ENCODE measurements at places on chromosomes 5 and 9.
A peak's percentile ranks its signal among the peaks of the same experiment; 100 is the strongest.

GRCh38 chr5:52794519-52794918 lies 6.8 kb downstream of the ITGA1 start:
- no peak overlapping the region for H3K27ac ChIP-seq
- no peaks in the 10 kb centered on the region for H3K27me3 ChIP-seq
- peaks cover 9% of the 10 kb centered on the region for H3K4me1 ChIP-seq
- H3K4me3 ChIP-seq, result no peak overlapping the region
- H3K36me3 ChIP-seq, result no peaks in the 10 kb centered on the region

DNA sequence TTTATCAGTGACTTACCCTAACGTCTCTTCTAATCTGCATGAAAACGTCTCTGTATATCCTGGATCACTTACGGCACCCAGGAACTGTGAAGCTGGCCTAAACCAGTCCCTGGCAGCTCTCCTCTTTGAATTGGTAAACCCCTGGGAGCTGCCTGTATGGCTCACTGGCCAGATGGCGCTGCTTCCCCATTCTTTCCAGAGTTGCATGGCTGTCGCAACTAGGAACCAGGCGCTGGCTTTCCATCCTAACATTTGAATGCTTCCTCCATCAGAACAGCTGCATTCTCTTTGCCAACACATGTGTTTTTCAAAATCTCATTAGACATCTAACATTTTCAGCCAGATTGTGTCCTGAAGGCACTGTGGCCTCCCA lies 8.0 kb upstream of the PCA3 start:
- no peak overlapping the region for H3K27ac ChIP-seq
- no peak overlapping the region for H3K4me3 ChIP-seq
- no peaks in the 10 kb centered on the region for H3K36me3 ChIP-seq

- H3K36me3 ChIP-seq, result no peaks in the 10 kb centered on the region
- no peaks in the 10 kb centered on the region for H3K4me1 ChIP-seq
- no peaks in the 10 kb centered on the region for H3K27me3 ChIP-seq
- H3K27ac ChIP-seq, result no peak overlapping the region
These were observed 30.2 kb downstream of the C5orf15 start for GRCh38 chr5:133938039-133938821.

DNA sequence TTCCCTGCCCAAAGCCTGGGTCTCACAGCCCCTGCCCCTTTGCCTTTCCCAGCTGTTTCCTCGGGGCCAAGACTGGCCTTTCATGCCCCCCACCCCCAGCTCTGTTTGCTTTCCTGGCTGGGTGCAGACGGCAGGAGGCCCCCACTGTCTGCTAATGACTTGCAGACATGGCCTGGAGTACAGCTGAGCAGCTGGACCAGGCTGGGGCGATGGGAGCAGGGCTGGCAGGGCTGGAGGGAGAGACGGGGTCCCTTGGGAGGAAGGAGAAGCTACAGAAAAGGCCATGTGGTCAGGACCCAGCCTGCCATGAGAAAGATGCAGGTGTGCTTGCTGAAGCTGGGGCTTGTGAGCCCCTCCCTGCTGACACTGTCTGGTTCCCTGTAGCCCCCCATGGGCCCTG lies 28.3 kb upstream of the GFPT2 start:
- no peaks in the 10 kb centered on the region for H3K27me3 ChIP-seq
- H3K36me3 ChIP-seq, result no peaks in the 10 kb centered on the region
- no peak for DNase-seq
- no peak overlapping the region for H3K4me3 ChIP-seq
- H3K27ac ChIP-seq, result no peak overlapping the region

DNA sequence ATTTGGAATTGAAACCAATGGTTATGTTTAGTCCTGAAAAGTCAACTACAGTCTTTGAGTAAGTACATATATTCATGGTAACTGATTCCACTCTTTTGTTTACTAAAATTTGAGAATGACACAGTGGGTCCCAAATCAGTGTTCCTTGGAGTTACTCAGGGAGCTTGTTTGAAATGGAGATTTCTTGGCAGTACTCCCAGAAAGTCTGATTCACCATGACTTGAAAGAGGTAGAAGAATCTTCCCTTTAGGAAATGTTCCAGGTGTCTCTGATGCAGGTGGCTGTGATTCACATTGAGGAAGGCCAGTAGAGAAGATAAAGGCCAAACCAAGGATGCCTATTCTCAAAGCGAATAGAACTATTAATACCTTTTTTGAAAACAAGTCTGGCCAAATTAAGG lies 1078.3 kb downstream of the CDH12 start:
- no peak overlapping the region for H3K4me3 ChIP-seq
- peak; percentile 55 for DNase-seq
- H3K27ac ChIP-seq, result no peak overlapping the region
- H3K4me1 ChIP-seq, result no peaks in the 10 kb centered on the region
- no peaks in the 10 kb centered on the region for H3K27me3 ChIP-seq

DNA sequence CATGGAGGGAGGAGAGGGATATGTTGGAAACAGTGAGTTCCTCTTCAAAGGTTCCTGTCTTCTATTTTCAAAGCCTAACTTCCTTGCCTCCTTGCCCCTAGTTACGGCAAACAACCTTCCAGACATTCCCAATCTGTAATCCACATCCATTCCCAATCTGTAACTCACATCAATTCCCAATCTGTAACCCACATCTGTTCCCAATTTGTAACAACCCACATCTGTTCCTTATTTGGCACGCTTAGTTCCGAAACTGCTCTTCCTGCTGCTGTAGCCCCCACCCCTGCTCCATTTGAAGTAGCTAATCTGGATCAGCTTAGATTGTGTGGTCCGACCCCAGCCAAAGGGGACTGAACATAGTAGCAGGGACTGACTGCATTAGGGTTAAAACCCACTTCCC lies 23.9 kb upstream of the IDNK start:
- H3K36me3 ChIP-seq, result no peaks in the 10 kb centered on the region
- H3K4me1 ChIP-seq, result no peaks in the 10 kb centered on the region
- H3K27me3 ChIP-seq, result no peaks in the 10 kb centered on the region
- no peak overlapping the region for H3K4me3 ChIP-seq
- no peak for DNase-seq

DNA sequence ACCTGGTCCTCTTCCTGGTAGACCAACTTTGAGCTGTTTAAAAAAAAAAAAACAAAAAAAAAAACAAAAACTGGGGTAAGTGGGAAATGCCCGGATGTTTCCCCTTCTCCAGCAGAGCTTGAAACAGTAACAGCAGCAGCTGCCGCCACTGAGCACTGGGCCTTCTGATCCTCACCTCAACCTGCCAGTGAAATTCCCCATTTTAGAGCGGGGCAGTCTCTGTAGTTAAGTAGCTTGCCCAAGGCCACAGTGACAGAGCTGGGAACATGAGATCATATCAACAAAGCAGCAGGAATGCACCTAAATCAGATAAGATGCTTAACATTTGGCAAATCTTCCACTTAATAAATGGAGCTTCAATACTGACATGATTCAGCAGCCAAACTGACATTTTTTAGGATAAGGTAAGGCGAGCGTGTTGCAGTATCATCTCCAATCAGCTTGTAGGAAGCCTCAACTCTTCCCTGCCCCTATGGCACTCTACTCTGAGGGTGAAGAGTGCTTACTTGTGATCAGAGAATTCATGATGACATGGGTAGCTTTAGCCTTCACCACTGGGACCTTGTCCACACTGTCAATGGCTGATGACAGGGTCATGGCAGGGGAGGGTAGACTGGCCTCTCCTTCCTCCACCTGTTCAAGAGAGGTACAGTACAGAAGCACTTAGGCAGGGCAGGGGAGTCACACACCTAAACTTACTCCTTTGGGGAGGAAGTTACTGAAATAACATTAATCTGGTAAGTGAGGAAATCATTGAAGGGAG lies 9.3 kb downstream of the KIAA1191 start:
- no peaks in the 10 kb centered on the region for H3K27me3 ChIP-seq
- H3K4me1 ChIP-seq, result no peaks in the 10 kb centered on the region
- H3K27ac ChIP-seq, result no peak overlapping the region
- peaks cover 55% of the 10 kb centered on the region for H3K36me3 ChIP-seq
- DNase-seq, result no peak
- no peak overlapping the region for H3K4me3 ChIP-seq

GRCh38 chr5:1185629-1186350 lies 15.6 kb upstream of the SLC6A19 start:
- no peaks in the 10 kb centered on the region for H3K36me3 ChIP-seq
- H3K27me3 ChIP-seq, result peaks cover 5% of the 10 kb centered on the region
- no peak overlapping the region for H3K4me3 ChIP-seq
- H3K4me1 ChIP-seq, result no peaks in the 10 kb centered on the region
- no peak overlapping the region for H3K27ac ChIP-seq

DNA sequence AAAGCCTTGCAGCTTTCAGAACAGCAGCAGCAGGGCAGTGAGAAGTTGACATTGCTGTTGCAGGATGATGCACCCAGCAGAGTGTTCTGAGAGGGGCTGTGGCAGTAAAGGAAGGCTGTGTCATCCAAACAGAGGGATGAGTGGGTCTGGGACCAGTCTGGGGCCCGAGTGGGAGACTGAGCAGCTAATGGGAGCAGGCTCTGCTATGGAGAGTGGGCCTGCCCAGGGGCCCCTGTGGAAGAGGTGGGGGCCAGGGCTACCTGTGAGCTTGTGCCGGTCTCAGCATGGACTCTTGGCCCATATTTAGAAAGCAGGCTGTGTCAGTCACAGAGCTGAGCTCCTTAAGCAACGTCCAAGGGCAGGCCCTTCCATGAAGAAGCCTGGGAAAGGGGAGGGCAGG lies 26.0 kb upstream of the PITX1 start:
- H3K4me1 ChIP-seq, result no peaks in the 10 kb centered on the region
- H3K27me3 ChIP-seq, result peaks cover 20% of the 10 kb centered on the region
- no peak overlapping the region for H3K27ac ChIP-seq
- DNase-seq, result no peak

DNA sequence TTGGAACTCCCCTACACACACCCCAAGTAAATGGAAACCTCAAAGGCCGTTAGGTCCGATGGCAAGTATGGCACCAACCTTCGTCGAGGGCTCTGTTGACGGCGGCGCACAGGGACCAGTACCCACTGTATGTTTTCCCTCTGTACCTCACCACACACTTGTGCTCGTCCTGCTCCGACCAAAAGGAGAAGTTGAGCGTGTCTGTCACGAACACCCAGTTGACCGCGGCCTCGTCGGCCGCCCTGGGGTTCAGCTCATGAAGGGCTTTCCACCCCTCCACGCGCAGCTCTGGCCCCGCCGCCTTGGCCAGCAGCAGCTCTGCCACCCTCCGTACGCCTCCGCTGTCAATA lies 24.0 kb downstream of the HNRNPK start:
- peak overlapping the region; percentile 64 for H3K27ac ChIP-seq
- DNase-seq, result no peak
- H3K4me1 ChIP-seq, result peaks cover 16% of the 10 kb centered on the region

DNA sequence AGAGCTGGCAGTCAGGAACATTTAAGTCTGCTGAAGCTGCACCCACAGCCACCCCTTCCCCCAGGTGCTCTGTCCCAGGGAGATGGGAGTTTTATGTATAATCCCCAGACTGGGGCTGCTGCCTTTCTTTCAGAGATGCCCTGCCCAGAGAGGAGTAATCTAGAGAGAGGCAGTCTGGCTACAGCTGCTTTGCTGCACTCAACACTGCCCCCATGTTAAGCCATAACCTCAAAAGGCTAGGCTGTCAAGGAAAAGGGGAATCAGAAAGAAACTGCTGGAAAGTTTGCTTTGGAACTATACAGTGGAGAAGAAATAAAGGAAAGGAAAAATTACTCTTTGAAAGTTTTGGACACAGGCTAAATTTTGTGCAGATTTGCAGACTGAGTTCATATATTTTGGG lies 127.2 kb downstream of the MACIR start:
- no peak overlapping the region for H3K27ac ChIP-seq
- DNase-seq, result no peak
- no peaks in the 10 kb centered on the region for H3K4me1 ChIP-seq

DNA sequence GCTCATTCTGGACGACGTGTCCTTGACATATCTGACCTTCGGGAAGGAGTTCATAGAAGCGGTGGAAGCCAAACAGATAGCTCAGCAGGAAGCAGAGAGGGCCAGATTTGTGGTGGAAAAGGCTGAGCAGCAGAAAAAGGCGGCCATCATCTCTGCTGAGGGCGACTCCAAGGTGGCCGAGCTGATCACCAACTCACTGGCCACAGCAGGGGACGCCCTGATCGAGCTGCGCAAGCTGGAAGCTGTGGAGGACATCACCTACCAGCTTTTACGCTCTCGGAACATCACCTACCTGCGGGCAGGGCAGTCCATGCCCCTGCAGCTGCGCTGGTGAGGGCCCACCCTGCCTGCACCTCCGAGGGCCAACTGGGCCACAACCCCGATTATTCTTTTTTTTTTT lies 41.6 kb upstream of the NAA35 start:
- no peak overlapping the region for H3K4me3 ChIP-seq
- no peaks in the 10 kb centered on the region for H3K27me3 ChIP-seq
- H3K27ac ChIP-seq, result no peak overlapping the region

- H3K36me3 ChIP-seq, result no peaks in the 10 kb centered on the region
- H3K27me3 ChIP-seq, result no peaks in the 10 kb centered on the region
- no peak overlapping the region for H3K27ac ChIP-seq
- H3K4me3 ChIP-seq, result no peak overlapping the region
- DNase-seq, result no peak
These were observed 40.5 kb upstream of the LIFR start for GRCh38 chr5:38596981-38597380.

GRCh38 chr9:9091387-9091786 lies 1291.8 kb upstream of the DMAC1 start:
- DNase-seq, result no peak
- no peak overlapping the region for H3K4me3 ChIP-seq
- H3K4me1 ChIP-seq, result no peaks in the 10 kb centered on the region
- no peaks in the 10 kb centered on the region for H3K27me3 ChIP-seq

- peak; percentile 64 for DNase-seq
- H3K4me3 ChIP-seq, result peak overlapping the region; percentile 83
- peaks cover 8% of the 10 kb centered on the region for H3K27me3 ChIP-seq
- H3K4me1 ChIP-seq, result peaks cover 37% of the 10 kb centered on the region
- H3K36me3 ChIP-seq, result peaks cover 2% of the 10 kb centered on the region
These were observed 211.2 kb downstream of the MEF2C start for GRCh38 chr5:88671505-88672499.

All from astrocyte (in vitro differentiated cells and primary cell).